ENCODE measurements at places on chromosomes 6 and 20.

GRCh38 chr6:121732641-121733040, 297.2 kb downstream of the GJA1 start:
- DNase-seq = no peak

- no peak for DNase-seq
Observed at GRCh38 chr20:17109307-17109706, 117.5 kb upstream of the PCSK2 start.

GRCh38 chr6:107132330-107132954, 17.1 kb upstream of the BEND3 start:
- peak; percentile 73 for DNase-seq

- DNase-seq = peak; percentile 3
Observed at GRCh38 chr6:162343198-162343935, 384.2 kb downstream of the PRKN start.

GRCh38 chr6:158766621-158767455, 52.3 kb downstream of the EZR start:
- DNase-seq = no peak

DNA sequence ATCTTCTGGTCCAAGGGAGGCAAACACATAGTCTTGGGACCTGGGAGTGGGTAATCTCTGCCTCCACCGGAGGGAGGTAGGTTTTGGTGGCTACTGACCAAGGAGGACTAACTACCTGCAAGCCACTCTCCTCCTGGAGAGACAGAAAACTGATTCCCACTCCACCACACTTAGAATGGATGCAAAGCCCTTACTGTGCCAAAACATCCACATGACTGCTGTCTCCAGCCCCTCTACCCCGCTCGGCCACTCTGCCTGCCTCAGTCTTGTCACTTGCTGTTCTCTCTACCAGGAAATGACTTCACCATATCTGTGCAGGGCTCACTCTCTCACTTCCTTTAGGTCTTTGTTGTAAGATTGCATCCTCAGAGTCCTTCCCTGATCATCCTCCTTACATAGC, 129.5 kb upstream of the ARG1 start:
- DNase-seq = no peak

- DNase-seq = no peak
Observed at GRCh38 chr6:99013661-99014060, 65.9 kb upstream of the FBXL4 start.

DNA sequence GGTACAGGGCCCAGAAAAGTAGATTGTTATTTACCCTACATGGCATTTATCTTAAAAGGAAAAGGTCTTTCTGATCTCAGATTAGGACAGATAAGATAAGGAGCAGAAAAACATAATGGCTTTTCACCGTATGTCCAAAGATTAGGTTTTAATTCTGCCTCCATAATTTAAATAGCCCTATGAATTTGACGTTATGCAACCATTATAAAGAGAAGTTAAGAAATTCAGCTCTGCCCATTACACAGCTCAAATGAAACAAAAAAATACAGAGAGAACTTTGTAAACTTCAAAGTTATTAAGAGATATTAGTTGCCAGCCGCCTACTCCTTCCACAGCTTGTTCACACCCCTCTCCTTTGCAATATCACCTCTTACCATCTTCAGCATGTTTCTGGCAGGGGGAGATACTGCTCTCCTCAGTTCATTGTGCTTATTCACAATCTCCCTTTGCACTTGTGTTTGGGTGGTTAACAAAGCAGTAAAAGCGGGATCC, 8.1 kb downstream of the CRISP3 start:
- DNase-seq = no peak

DNA sequence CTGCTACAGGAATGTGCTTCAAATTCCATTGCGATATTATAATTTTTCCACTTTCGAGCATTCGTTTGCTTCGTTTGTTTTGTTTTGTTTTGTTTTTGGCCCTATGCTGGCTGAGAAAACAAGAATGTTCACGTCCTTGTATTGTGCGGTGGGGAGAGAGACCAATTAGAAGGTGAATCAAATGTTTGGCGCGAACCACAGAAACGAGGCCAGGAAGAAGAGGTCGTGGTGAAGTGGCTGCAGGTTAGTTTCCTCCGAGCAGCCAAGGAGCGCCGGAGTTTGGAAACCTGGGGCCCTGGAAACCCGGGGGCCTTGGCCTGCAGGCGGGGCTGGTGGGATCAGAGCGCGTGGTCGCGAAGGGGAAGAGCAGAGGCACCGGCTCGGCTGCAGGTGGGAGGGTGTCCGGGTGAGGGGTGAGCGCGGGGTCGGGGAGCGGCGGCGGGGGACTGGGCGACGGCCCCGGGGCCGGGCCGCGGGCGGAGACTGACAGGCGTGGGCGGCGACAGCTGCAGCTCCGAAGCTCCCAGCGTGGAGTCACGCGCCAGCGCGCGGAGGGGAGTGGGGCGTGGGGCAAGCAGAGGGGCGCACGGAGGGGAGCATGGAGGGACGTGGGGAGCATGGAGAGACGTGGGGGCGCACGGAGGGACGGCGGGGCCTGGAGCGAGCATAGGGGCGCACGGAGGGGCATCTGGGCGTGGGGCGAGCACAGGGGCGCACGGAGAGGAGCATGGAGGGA, 141.5 kb upstream of the PDE10A start:
- DNase-seq = no peak

DNA sequence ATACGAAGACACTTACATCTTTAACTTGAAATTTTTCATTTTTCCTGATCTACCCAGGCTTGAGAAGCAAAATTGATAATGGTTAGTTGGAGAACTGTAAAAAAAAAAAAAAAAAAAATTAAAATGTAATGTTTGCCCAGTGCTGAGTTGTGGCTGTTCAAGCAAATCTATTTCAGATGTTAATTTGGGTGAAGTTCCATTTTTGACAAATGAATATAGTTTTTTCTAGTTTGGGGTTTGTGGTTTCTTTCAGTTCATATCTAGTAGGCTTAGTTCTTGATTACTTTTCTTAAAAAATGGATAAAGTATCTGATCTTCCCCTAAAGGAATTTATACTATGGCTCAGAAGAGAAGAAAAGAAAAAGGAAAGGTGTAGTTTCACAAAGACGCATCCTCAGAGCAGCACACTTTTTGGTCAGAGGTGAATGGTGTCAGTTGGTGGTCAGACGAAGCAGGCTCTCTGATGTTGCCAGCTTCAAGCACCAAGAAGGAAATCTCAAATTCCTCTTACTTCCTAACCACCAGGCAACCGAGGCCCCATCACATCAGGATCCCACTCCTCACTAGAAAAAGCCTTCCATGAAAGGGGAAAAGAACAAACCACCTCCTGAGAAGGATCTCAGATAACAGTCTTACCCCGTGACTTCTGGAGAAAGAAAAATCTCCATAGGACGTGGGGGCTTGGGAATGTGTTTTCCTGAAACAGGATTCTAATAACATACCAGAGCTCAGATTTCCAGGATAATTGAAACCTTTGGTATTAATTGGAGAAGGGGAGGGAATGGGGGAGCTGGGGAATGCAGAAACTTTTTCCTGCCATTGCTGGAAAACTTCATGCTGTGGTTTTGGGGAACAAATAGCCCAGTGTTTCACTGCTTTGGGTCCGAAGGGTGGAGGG, 396.2 kb downstream of the CD83 start:
- no peak for DNase-seq

- DNase-seq = no peak
Observed at GRCh38 chr6:12875051-12875450, 158.5 kb downstream of the PHACTR1 start.

GRCh38 chr6:41689171-41690008, 46.0 kb downstream of the TFEB start:
- DNase-seq = no peak

DNA sequence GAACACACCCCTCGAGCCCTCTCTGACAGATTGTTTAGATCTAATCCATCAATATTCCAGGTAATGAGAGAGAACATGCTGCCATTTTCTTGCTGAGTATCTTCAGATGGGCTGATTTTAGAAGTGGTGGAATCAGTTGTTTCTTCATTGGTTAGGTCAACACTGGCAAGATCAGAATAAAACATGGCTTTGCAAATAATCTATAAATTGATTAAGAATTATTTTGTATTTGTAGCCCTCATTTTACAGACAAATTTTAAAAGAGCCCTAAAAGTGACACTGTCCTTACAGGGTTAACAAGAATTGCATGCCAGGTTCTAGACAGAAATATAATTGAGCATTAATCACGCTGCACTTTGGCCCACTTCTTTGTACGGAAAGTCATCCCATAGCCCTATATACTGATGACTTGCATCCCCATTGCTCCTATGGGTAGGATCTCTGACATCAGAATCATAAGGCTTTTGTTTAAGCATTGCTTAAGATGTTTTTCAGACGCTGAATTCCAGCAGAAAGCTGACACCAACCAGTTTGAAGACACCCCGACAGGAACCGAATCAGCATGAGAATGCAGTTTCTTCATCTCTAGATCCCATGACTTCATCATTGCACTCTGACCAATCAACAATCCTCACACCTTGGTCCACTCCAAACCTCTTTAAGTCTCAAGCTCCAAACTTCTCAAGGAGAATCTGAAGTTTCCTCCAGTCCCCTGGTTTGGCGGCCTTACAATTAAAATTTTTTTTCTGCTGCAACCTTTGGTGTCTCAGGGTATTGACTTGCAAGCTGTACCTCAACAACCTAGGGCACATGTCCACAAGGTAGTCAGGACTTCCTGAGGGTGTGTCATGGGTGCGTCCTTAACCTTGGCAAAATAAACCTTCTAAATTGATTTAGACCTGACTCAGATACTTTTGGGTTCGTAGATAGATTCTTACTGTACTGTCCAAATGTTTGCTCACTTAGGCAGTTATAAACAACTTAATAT, 7.8 kb downstream of the TDP2 start:
- DNase-seq = no peak

GRCh38 chr20:45727044-45727443, 4.9 kb downstream of the SPINT4 start:
- DNase-seq = no peak

GRCh38 chr20:20084296-20084752, 32.0 kb downstream of the CFAP61 start:
- no peak for DNase-seq

DNA sequence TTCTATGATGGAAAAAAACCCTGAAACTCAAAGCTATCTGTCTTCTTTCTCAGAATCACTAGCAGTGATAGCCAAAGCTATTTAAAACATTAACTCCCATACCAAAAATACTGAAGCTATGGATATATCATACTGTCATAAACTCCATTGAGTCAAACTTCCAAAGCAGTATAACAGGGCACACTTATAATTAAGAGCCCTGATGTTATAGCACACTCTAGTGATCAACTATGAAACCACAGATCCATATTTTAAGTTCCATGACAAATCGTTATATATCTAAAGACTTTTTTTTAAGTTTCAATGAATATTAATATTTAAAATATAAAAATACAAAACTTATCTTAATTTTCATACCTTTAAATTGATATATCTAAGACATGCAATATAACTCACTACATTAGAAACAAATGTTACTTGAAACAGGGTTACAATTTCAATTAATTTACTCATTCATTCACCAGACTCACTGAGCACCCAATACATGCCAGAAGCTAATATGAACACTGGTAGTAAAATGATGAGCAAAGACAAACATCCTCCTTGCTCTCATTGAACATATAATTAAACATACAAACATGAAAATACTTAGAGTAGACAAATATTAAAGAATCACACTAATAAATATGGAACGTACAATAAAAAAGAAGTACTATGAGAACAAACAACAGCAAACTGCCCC, 69.3 kb downstream of the IBTK start:
- DNase-seq = peak; percentile 18

GRCh38 chr20:57332105-57333089, 2.8 kb downstream of the SPO11 start:
- DNase-seq = peak; percentile 63

DNA sequence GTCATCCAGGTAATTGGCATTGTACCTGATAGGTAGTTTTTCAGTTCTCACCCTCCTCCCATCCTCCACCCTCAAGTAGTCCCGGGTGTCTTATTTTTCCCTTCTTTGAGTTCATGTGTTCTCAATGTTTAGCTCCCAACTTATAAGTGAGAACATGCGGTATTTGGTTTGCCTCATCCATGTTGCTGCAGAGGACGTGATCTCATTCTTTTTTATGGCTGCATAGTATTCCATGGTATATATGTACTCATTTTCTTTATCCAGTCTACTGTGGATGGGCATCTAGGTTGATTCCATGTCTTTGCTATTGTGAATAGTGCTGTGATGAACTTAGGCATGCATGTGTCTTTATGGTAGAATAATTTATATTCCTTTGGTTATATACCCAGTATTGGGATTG, 45.8 kb downstream of the RPRD1B start:
- no peak for DNase-seq

GRCh38 chr6:106339334-106340029, 13.9 kb upstream of the ATG5 start:
- DNase-seq = peak; percentile 80

DNA sequence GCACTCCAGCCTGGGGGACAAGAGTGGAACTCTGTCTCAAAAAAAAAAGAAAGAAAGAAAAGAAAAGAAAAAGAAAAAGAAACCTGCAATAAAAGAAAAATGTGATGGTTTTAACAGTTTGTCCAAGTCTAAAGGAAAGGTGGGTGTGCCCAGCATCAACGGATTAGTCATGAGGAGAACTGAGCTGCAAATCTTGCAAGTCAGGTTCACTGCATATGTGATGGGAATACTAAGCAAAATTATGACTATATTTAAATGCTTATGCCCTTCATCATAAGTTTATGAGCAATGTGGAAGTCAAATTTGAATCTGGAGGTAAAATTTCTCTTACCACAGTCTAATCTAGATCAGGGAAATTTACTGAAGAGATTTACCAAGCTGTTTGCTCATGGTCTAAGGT, 13.1 kb upstream of the CDK19 start:
- DNase-seq = no peak

GRCh38 chr20:37270576-37271420, 9.2 kb upstream of the GHRH start:
- DNase-seq = peak; percentile 24
